ENCODE measurements at places on chromosomes 3 and 15. TPM values are rescaled to one million over a fixed set of nuclear protein-coding genes. Genes with fewer than 3 reads are reported as not detected.

COMMD2 gene
- total RNA-seq = 20.1 TPM

ITPKA gene
- 2.8 TPM for total RNA-seq

CELF6 gene
- total RNA-seq = 0.43 TPM

SCAMP5 gene
- total RNA-seq = 0.68 TPM

KNG1 gene
- total RNA-seq = not detected

Data from pericardium fibroblast (primary cell).